Endothelial cell (in vitro differentiated cells): ENCODE measurements at places on chromosomes 16 and 17.
A peak's percentile ranks its signal among the peaks of the same experiment; 100 is the strongest.

DNA sequence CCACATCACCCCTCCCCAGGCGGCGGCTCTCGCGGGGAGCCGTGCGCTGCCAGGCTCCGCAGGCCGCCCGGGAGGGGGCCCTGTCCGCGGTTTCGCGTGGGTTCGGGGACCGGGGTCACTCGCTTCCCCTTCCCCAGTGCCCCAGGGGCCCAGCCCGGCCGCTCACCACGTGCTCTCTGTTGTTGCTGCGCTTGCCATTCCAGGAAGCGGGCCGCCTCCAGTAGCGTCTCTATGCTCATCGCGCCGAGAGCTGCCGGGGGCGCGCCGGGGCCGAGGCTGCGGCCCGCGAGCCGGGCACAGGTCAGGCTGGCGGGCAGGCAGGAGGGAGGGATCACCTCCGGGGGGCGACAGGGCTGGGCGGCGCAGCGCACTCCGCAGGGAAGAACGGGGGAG, 390 bp downstream of the MNT start:
- peak; percentile 68 for DNase-seq

- DNase-seq, result no peak
Observed at GRCh38 chr16:69013991-69014390, 91.5 kb upstream of the HAS3 start.

GRCh38 chr16:54588026-54588425, 301.4 kb upstream of the IRX3 start:
- peak; percentile 11 for DNase-seq

DNA sequence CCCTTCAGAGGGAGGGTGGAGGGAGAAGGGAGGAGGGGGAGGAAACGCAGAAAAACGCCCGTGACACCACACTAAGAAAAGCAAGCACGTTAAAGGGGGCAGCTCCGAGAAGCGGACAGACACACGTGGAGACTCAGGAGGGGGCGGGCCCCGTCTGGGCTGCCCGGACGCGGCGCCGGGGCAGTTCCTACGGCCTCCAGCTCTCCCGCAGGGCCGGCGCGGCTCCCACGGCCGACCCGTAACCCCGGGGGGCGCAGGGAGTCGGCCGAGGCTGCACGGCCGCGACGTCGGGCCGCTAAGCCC, 362 bp downstream of the KLHDC4 start:
- peak; percentile 24 for DNase-seq

GRCh38 chr17:17983376-17983775, 10.7 kb downstream of the DRC3 start:
- no peak for DNase-seq

DNA sequence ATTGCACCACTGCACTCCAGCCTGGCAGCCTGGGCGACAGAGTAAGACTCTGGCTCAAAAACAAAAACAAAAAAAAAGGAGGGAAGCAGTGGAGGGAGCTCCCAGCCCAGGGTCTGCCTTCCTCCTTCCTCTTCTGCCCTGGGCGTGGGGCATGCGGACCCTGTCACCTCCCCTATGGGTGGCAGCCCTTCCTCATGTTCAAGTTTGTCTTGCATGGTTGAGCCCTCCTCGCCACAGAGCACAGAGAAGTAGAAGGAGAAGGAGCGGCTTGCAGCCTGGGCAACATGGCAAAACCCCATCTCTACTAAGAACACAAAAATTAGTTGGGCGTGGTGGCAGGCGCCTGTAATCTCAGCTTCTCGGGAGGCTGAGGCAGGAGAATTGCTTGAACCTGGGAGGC, 21.4 kb upstream of the TIMP2 start:
- no peak for DNase-seq

- DNase-seq, result no peak
Observed at GRCh38 chr16:4010225-4011158, 105.8 kb downstream of the ADCY9 start.

DNA sequence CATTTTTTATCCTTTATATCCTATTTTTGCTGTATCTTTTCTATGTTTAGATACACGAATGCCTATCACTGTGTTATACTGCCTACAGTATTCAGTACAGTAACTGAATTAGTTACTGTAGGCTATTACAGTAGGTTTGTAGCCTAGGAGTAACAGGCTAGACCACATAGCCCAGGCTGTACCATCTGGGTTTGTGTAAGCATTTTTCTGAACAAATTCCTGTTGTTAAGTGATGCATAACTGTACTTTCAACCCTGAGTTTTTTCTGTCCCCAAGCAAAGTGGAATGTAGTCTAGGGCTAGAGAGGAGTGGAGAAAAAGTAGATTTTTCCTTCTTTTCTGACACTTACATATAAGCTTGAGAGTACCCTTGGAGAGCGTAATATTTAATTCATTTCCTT, 282.1 kb downstream of the HS3ST3B1 start:
- no peak for DNase-seq

DNA sequence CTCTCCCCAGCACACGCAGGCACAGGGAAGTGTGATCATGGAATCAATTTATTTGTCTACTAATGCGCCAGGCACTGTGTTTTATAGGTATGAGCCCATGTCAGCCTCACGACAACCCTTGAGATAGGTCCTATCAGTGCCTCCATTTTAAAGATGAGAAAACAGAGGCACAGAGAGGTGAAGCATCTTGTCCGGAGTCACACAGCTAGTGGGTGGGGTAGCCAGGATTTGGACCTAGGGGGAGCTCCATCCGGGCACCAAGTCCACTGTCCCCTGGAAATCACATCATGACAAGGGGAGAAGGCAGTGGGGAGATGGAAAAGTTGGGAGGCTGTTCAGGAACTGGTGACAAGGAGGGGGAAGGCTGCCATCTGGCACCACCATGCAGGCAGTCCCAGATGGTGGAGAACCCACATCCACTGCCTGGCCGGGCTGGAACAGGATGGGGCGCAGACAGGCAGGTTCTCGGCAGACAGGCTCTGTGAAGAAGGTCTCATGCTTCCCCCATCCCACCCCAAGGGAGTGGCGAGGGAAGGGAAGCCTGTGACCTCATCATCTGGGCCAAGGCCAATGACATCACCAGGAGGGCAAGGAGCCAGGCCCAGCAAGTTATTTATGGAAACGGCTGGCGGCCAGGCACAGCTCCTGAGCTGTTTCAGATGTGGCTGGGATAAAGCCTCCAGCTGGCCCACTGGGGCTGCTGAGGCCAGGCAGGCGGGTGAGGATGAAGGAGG, 126.0 kb upstream of the SDK2 start:
- no peak for DNase-seq

DNA sequence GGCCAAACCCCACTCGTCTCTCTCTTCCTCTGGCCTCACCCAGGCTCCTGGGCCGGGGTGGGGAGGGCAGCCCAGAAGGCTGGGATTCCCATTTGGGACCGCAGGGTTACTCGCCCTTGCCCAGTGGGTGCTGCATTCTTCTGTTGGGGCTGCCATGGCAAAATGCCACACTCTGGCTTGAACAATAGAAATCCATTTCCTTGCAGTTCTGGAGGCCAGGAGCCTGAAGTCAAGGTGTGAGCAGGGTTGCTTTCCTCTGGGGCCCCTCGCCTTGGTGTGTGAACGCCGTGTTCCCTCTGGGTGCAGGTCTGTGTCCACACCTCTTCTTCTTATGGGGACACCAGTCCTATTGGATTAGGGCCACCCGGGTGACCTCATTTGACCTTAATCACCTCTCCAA, 105.8 kb upstream of the GSE1 start:
- DNase-seq, result no peak

DNA sequence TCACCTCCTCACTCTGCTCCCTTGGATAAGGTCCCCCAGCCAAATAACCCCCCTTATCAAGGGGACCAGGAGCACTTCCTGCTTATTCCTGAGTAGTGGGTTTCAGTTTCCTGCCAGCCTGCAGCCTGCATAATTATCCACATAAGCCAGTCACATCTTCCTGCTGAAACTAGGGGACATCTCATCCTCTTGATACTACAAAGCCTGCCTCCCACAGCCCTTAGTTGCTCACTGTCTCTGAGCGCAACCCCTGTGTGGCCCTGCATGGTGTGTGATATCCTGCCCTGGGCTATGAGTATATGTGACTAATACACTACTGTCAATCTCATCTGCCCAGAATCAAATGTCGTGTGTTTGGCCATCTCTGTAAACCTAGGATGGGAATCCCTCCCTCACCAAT, 8.0 kb upstream of the XYLT2 start:
- no peak for DNase-seq

DNA sequence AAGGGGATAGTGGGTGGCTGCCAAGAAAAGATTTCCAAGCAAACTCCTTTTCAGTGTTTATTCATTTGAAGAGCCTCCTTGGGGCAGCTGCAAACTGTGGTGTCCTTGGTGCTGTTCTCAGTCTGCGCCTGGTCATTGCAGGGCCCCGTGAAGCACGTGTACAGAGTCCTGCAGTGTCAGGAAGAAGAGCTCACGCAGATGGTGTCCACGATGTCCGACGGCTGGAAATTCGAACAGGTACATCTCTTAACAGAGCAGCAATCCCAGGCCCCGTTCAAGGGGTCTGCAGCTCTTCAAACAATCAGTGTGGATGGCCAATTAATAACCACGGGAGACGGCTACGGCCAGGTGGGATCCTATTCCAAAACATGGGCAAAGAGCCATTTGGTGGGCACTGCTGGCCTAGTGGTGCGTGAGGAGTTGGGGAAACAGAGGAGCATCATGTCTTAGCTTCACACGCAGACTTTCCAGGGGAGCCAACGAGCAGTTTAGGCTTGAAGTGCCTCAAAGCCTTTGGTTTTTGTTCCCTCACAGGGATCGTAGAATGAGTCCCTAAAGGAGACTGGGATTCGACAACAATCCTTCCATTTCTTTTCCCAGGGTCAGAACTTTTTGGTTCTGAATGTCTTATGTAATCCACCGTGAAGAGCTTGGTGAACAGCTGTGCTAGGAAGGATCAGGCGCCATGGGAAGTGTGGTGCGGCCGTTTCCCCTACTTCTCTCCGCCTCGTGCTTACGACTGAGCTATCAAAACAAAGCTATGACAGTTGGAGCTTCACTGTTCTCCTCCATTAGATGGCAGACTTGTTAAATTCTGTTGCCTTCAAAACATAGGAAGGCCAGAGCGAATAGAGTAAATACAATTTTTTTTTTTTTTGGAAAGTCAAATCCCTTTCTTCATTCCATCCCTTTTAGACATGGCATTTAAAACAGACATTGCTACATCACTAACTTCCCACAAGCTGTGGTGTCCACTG, 12.6 kb downstream of the KCTD2 start:
- no peak for DNase-seq

- no peak for DNase-seq
Observed at GRCh38 chr16:24988129-24988518, 27.0 kb downstream of the ARHGAP17 start.

DNA sequence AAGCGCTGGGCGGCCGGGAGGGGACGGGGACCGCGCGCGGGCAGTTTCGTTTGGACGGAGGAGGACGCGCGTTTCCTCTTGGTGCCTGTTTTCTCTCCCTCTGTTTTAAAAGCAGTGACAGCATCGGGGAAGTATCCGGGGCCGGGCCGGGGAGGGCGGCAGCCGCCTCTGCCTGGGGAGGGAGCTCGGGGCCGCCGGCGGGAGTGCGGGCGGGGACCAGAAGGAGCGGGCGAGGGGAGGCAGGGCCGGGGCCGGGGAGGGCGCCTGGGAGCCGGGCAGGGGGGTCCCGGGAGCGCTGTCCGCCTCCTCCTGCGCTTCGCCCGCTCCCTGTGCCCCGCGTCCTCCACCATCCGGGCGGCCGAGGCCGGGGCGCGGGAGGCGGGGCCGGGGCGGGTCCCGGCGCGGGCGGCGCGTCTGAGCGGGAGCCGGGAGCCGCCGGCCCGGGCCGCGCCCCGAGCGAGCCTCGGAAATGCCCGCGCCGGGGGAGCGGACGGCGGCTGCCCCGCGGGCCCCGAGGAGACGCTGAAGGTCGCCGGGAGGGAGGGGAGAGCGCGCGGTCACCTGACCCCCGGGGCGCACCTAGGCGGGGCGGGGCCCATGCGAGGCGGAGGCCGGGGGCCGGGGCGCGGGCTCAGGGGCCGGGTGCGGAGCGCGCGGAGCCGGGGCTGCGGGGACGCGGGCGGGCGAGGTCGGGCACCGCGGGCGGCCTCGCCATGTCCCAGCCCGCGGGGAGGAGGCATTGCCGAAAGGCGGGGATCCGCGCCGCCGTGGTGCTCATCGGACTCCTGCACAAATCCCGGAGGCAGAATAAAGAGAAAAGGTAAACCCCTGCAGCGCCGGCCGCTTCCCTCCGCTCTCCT, 57.3 kb downstream of the RAP1GAP2 start:
- peak; percentile 33 for DNase-seq

- no peak for DNase-seq
Observed at GRCh38 chr16:55149622-55150021, 174.4 kb upstream of the IRX6 start.

GRCh38 chr16:17563323-17564091, 92.7 kb upstream of the XYLT1 start:
- DNase-seq, result no peak

- no peak for DNase-seq
Observed at GRCh38 chr16:49969091-49970030, 55.7 kb upstream of the CNEP1R1 start.
